A549 treated with DMSO at 1 μM for 4 hours (cell line): ENCODE measurements at places on chromosomes 13 and 19. TPM values are rescaled to one million over a fixed set of nuclear protein-coding genes. Genes with fewer than 3 reads are reported as not detected.

Gene ZNF497
- total RNA-seq, result 0.80 to 1.7 TPM (median 1.5 TPM) in 5 replicates

Gene OR4F17
- not detected in 5 replicates for total RNA-seq

Gene MRPL57
- total RNA-seq, result 20.1 to 26.2 TPM (median 23.5 TPM) in 5 replicates

Gene TUBA3C
- total RNA-seq, result not detected in 5 replicates

Gene CEACAM1
- 1.2 to 2.3 TPM (median 1.7 TPM) in 5 replicates for total RNA-seq

Gene CCDC122
- total RNA-seq, result 1.7 to 3.6 TPM (median 2.4 TPM) in 5 replicates

Gene URAD
- not detected in 5 replicates for total RNA-seq
